ENCODE measurements at places on chromosomes 12 and 14.
A peak's percentile ranks its signal among the peaks of the same experiment; 100 is the strongest.

- no peak for DNase-seq
Measured at GRCh38 chr14:103806805-103807204, 40.6 kb downstream of the PPP1R13B start.

DNA sequence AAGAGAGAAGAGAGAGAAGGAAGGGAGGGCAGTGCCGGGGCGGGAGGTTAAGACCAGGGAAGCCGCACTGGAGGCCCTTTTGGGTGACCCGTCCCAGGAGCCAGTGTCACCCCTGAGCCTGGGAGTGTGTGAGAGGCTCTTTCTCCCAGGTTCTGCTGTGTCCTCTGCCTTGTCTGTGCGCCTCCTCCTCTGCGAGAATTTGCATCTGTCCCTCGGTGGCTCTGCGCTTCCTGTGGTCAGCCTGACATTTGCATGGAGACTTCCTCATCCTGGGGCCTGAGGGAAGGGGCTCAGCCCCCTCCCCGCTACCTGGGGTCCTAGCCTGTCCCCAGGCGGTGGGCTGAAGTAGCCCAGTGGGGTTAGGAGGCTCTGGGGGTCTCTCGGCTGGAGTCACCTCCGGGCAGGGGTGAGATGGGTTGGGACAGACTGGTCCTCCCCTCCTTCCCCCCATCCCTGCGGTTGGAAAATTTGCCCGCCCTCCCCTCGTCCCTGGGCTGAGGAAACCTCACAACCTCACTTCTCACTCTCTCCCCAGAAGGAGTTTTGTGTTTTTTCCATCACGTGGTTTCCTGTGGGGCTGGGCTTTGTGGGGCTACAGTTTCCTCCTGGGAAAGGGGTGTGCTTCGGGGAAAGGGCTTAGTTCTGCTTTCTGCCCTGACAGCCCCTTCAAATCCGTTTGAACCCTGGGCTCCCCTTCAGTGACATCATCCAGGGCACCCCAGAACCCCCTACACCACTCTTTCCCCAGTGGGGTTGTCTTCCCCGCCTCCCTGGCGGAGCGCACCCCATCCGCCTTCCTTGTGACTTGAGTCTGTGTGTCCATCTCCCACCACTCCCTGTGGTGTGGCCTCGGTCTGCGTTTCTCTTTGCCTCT lies 2.5 kb downstream of the PTPN6 start:
- DNase-seq, result peak; percentile 71

DNA sequence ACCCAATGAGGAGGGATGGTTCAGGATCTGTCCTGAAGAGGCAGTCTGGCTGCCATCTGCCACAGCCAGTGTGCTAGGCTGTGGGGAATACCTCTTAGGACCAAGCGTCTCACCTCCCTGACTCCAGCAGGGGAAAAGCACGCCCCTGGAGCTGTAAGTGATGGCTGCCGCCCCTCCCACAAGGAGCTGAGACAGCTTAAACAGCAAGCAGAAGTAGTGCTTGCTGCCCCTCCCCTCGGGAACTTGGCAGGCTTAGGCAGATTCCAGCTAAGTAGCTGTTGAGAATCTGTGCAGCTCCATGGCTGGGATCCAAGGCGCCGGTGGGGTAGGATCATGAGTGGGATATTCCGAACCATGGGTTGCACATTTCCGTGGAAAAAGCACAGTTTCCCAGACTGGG lies 360.4 kb upstream of the MDGA2 start:
- no peak for DNase-seq

- DNase-seq, result peak; percentile 37
Measured at GRCh38 chr12:89126712-89127111, 225.6 kb downstream of the DUSP6 start.

DNA sequence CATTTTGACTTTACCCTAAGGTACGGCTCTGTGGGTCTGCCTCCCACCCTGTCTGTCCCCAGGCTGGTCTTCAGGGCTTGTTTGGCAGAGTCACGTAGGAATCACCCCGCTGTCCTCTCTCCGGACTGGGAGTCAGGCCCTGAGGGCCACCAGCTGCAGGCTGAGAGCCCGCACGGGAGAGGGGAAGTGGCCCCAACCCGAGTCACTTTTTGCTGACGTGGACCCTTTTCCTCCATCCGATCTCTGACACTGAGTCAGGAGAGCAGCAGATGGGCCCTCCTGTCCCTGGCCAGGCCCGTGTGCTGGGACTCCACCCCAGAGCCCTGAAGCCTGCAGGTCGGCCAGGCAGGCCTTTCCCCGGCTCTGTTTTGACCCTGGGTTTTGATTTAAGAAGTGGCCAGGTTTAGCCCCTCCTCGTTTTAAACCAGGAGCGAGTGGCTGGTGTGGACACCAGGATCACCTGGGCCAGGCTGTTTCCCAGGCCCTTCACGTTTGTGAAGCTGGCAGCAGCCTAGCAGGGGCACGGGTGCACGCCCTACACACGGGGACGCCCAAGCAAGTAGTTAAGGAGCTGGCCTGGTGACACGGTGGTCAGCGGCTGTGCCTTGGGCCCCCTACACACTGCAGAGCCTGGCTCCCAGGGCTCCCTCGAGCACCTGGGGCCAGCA lies 12.5 kb upstream of the TEX22 start:
- no peak for DNase-seq

GRCh38 chr12:3600039-3600720 lies 109.2 kb downstream of the PRMT8 start:
- no peak for DNase-seq

GRCh38 chr12:2759733-2760132 lies 35.0 kb upstream of the FKBP4 start:
- no peak for DNase-seq

GRCh38 chr14:106843951-106844483 lies 1317.6 kb downstream of the TMEM121 start:
- no peak for DNase-seq

GRCh38 chr12:4849795-4850345 lies 59.8 kb upstream of the KCNA1 start:
- no peak for DNase-seq

GRCh38 chr12:68497702-68498101 lies 113.0 kb upstream of the RAP1B start:
- DNase-seq, result peak; percentile 99

DNA sequence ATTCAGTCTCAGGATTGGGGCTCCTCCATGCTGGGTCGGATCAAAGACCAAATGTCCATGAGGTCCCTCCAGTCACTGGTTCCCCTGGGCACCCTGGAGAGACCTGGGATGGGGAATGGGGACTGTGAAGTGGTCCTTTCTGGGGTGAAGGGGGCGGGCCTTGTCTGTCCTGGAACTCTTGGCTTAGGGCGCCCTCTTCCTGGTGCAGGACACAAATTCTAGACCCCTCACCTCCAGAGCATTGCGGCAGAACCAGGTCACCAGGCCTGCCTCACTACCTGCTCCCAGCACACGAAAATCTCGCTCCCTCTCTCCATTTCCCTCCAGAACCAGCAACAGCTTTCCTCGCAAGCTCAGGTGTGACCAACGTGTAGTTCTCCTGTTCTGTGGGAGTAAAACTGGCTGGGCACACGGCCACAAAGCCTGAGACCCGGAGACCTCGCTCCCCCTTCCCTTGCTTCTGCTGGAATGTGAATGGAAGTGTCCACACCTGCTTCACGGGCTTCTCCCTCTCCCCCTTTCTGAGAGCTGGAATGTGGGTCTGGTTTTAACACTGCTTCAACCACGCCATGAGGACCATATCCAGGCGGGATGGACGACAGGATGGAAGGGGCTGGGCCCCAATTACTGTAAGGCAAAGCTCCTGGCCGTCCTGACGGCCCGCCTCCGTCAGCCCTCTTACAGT lies 112.7 kb downstream of the SCARB1 start:
- no peak for DNase-seq

GRCh38 chr14:88695870-88696269 lies 96.9 kb downstream of the EML5 start:
- DNase-seq, result peak; percentile 4

DNA sequence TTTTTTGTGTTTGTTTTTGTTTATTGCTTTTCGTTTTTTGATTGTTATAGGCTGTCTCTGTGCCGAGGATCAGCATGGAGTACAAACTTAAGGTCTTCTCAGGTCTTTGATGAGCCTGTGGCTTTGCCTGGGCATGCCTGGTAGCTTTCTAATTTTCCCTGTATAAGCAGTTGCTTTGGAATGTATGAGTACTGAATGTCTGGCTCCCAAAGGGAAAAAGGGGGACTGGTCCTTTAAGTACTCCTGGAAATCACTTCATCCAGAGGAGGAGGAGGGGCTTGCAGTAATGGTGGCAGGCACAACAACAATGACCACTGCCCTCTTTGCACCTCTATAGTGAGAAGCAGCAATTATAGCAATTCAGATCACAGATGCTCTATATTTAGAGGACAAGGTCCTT lies 67.6 kb upstream of the TTC7B start:
- peak; percentile 8 for DNase-seq

- DNase-seq, result no peak
Measured at GRCh38 chr12:99736760-99737269, 89.3 kb downstream of the GARIN6 start.

DNA sequence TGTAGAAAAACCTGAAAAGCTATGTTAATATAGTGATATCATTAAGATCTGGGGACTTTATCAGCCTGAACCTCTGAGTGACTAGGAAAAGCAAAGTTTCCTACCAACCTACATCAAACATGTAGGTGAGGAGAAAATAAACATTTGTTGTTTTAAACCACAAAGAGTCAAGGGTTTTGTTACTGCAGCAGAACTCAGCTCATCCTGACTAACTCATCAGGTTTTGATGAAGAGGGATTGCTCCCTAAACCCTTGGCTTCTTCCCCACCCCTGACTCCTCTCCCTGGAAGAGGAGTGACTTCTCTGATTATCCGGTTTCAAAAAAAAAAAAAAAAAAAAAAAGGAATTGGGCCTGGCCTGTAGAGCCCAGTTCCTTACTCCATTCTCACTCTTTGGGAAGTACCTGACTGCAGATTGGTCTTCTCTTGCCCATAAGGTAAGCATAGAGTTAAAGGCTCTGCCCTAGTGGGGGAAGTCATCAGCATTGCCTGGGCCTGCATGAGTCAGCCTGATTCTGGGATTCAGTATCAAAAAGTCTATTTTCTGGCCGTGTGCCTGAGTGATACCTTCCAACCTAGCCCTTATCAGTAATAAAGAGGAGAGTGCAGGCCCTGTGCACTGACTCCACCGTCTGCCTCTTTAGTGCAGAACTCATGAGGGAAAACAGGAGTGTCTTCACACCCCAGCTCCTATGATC lies 16.9 kb downstream of the BDKRB1 start:
- peak; percentile 48 for DNase-seq

DNA sequence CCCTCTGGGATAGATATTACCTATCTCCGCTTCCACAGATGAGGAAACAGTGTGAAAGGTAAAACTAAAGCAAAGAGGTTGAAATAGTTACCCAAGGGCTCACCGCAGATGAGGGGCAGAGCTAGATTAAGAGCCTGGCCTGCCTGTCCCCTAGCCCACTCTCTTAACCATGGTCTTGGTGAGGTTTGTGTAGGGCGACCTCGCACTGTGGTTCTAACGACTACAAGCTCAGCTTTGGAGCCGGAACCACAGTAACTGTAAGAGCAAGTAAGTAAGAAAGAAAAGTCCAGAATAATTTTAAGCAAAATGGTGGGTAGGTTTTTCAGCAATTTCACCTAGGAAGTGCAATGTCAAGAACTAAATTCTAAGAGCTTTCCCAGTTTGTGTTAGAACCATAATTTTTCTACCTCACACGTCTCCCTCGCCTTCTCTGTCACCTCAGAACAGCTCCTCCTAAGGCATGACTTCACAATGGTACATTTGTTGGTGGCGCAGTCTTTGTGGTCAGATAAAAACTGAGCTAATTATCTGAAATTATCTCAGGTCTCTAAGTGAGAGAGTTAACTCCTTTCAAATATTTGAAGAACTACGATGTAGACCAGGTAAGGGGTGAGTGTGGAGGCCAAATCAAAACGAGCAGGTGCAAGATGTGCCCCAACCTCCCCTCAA lies 64.8 kb downstream of the DAD1 start:
- no peak for DNase-seq

- DNase-seq, result no peak
Measured at GRCh38 chr12:112577473-112578329, 159.0 kb downstream of the PTPN11 start.

- peak; percentile 39 for DNase-seq
Measured at GRCh38 chr12:96247563-96247962, 53.4 kb downstream of the ELK3 start.

DNA sequence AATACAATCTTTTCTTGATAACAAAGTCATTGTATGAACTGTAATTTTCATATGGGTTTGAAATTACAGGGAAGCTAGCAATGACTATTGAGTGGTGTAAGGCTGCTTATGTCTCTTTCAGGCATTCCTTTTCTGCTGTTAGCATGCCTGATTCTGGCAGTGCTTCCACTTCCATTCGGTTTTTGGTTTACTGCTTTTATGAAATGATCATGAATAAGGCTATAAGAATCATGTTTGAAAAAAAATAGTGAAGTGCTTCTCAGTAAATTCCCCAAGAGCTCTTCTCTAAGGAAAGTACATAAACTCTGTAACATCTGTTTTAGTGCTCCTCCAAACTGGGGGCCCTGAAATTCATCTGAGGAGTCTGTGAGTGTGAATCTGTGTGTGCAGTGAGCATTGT lies 434.0 kb upstream of the RGS6 start:
- DNase-seq, result peak; percentile 83

GRCh38 chr12:111242184-111242583 lies 126.7 kb downstream of the PHETA1 start:
- DNase-seq, result no peak

GRCh38 chr12:16515666-16516065 lies 90.3 kb downstream of the LMO3 start:
- peak; percentile 28 for DNase-seq

- peak; percentile 95 for DNase-seq
Measured at GRCh38 chr12:71556875-71557274, 106.8 kb downstream of the ZFC3H1 start.

DNA sequence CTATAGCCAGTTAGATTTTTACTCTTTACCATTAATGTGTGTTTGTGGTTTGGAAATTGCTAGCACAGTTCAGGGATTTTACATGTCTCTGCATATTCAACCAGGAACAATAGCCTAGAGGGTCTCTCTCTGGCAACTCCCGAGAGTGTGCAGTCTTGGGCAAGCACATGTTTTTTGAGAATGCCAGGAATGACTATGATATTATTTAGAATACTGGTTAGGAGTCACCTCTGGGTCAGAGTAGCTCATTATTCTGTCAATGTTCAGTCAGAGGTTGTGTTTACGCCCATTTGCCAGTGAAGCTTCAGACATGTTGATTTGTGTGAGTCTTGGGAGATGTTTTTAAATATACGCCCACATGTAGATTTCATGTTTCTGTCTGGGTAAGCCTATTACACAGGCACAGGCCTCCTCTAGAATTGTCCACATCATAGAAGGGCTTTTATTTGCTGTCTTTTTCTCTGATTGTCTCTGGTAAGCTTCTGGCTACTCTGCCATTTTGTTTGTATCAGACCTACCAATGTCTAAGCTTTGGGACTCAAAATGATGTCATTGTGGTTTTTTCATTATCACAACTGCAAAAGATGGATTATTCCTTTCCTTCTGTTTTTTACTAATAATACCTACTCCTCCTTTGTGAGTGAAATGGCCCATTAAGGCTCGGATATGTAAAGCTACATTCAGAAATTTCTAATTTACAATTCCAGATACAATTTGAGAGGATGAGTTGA lies 203.1 kb upstream of the PPFIA2 start:
- no peak for DNase-seq

- no peak for DNase-seq
Measured at GRCh38 chr12:107661830-107662229, 23.8 kb upstream of the PWP1 start.
